Pancreas (tissue), 10 donors: ENCODE measurements at places on chromosomes 16 and 17.

- DNase-seq: no peak
Observed at GRCh38 chr17:77281904-77282367, 141.2 kb downstream of the SEC14L1 start.

DNA sequence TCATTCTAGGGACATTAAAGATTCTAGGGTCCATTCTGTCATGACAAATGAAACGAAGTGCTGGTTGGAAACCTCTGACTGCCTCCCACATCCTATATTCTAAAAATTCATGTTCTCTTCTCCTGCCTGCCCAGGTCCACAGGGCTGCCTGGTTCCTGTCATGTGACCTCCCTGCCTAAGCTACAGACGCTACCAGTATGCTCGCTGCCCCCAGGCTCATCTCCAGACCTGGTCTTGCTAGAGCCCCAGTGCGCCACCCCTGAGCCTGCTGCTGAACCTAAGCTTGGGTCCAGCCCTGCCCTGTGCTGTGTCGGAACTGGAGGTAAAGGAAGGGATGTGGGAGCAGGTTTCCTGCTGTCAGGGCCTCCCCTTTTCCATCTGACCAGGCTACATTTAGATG is 231.6 kb upstream of the CDH5 start:
- no peak for DNase-seq

GRCh38 chr17:59565959-59566324 is 532 bp downstream of the DHX40 start:
- peak; percentile 71 for DNase-seq

- no peak for DNase-seq
Observed at GRCh38 chr17:82803185-82803584, 36.6 kb downstream of the ZNF750 start.
